ENCODE measurements at places on chromosomes 16 and 17. TPM values are rescaled to one million over a fixed set of nuclear protein-coding genes. Genes with fewer than 3 reads are reported as not detected.

- no peak for DNase-seq
Measured at GRCh38 chr16:48350736-48351135, 34.5 kb downstream of the SIAH1 start.

- peak; percentile 78 for DNase-seq
Measured at GRCh38 chr16:58733671-58734458, at the start of gene GOT2. Gene GOT2 (minus strand): TSS chr16:58734316. CDS start chr16:58734228, 88 bp downstream.

DNA sequence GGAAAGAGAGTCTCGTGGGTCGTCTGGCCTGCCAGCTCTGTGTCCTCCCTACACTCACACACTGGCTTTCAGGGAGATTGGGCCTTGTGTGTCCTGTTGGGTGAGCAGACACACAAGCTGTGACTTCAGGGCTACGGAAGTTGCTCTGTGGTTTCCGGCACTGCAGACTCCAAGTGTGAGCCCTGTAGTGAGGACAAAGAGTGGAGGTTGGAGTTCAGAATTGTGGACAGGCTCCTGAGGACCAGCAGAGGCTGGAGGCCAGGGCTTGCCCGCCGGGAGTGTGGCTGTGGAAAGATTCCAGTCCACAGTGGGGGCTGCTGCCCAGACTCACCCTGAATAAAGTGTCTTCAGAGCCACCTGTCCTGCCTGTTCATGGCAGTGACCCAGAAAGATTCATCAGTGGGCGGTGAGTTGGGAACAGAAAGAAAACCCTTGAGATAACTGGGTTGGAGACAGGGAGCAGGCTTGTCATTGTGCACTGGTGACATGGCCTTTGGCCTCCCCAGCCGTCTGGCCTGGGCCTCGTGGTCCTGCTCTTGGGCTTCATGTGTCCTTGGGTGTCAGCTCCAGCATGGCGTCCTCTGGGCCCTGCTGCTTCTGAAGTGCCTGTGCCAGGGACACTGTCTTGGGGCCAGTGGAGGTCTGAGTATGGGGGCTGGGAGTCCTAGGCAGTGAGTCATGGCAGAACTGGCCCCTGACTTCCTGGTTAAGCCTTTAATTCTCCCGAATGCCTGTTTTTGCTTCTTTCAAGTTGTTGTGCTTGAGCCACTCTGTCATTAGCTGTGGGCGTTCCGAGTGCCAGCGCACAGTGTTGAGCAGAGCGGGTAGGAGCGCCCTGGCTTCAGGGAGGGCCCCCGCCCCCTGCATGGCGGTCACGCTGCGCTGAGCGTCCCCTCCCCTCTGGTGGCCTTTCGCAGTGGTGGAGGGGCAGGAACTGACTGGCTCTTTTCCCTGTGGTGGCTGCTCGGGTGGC, 19.9 kb upstream of the ZNF750 start:
- peak; percentile 71 for DNase-seq

DNA sequence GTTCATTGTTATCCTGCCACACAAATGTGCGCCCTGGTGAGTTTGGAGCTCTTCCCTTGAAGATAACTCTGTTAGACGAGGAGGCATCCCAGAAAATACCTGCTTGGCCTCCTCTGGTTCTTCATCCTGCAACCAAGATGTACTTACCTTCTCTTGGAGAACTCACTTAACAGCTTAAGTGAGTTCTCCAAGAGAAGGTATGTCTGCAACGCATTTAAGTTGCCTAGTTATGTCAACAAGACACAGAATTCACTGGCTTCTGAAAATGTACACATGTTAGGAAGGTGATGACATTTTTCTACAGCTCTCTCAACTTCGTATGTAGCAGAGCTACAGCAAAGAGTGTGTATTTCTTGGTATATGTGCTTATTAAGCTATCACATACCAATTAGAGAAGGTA, 78.6 kb upstream of the NOG start:
- no peak for DNase-seq

DNA sequence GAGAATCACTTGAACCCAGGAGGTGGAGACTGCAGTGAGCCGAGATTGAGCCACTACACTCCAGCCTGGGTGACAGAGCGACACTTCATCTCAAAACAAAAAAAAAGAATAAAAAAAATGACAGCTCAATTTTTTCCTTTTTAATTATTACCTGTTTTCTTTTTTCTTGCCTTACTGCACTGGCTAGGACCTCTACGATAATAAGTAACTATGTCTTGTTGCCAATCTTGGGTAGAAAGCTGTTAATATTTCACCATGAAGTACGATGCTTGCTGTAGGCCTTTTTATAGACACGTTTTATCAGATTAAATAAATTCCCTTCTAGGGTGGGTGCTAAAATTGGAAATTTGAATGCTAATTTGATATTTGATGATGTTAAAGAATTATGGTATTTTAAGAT, 82.8 kb downstream of the GLG1 start:
- no peak for DNase-seq

GRCh38 chr16:53809088-53809932, 105.4 kb downstream of the FTO start:
- no peak for DNase-seq

DNA sequence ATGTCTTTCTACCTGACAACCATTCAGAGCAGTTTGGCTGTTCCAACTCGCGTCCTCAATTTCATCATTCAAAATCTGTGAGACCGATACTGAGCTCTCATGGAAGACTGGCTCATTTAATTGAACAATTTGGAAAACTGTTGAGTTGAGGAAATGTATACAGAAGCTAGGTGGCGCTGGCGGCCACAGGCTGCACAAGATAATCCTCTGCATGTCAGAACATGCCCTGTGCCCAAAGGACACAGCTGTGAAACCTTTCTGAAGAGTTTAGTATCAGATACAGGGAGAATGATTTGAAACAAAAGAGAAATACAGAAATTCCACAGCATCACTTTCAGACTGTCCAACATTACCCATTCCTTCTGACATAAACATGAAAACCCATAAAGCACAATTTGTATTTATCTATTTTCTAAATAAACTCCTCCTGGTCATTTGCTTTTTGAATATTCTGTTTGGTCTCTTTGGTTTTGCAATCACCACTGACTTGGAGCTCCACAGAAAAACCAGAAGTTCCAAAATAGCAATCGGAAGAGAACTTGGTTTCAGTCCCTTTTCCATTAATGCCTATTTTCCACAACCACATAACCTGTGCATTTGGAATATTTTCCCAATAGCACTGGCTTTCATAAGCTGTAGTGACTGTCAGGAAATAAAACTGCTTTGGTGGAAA, 192.8 kb downstream of the MAP2K6 start:
- peak; percentile 50 for DNase-seq

DNA sequence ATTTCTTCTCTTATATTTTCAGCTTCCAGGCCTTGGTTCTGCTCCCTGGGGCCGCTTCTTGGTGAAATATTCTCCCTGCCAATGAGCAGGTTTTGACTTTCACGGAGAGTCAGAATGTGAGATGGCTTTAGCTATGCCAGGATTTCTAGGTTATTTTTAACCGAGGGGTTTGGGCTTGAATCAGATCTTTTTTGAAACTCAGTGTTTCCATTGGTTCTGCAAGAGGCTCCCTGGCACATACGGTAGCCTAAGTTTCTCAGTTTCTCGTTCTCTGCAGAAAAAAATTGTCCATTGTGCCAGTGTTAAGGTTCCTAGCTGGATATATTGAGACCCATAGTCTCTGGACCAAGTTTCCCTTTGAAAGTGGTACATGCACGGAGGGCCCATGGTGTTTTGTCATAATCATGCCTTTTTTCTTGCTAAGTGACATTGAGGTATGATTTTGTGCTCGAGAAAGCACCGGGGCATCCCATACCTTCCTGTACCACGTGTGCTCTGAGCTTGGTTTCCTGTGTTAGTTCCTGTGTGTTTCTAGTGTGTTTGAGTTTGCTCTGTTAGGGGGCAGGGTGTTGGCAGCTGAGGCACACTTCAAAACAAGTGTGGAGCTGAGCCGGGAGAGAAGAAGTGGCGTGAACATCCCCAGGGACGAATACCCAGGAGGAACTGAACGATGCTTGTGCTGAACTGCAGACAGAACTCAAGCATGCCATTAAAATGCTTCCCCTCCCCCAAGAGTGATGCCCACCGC, 127.2 kb downstream of the HS3ST3B1 start:
- DNase-seq: peak; percentile 71

- DNase-seq: no peak
Measured at GRCh38 chr17:3792481-3792880, 8.5 kb downstream of the ITGAE start.

- no peak for DNase-seq
Measured at GRCh38 chr16:50664270-50664669, 16.8 kb downstream of the SNX20 start.

DNA sequence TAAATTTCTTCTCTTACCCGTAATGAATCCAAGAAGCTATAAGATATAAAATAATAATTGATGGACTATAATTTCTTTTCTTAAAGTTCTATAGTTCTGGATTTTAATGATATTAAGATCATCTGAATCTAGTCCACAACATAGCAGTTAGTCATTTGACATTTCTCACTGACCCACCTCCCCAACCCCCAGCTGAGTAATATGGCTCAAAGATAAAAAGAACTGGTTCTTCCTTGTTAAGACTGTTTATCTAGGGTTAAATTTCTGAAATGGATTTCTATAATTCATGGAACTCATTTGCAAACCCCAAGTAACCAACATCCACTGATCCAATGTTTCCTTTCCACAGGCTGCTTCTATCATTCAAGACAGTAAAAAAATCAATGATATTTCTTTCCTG, 133.9 kb upstream of the SOX9 start:
- no peak for DNase-seq

NXN gene
- 0.65 TPM for total RNA-seq

PAFAH1B1 gene
- total RNA-seq: 165 TPM

MRPL45 gene
- total RNA-seq: 30.6 TPM
